ENCODE measurements at places on chromosomes 5 and 9.

- DNase-seq = no peak
Observed at GRCh38 chr5:5772202-5772601, 349.7 kb downstream of the ICE1 start.

DNA sequence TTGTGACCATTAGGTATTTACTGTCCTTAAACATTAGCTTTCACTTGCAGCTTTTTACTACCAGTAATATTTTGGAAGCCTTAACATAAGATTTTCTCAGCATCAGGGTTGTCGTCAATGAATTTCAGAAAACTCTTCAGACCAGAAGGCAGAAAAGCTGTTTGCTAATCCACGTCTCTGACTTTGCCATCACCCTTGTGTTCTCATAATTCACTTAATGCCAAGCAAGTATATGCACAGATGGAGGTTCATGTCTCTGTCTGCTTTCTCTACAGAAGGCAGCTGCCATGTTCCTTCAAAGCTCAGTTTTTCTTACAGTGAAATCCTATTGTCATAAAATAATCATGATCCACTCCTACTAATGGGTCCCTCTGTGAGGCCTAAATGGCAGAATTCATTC, 37.7 kb upstream of the LRRC19 start:
- DNase-seq = no peak

DNA sequence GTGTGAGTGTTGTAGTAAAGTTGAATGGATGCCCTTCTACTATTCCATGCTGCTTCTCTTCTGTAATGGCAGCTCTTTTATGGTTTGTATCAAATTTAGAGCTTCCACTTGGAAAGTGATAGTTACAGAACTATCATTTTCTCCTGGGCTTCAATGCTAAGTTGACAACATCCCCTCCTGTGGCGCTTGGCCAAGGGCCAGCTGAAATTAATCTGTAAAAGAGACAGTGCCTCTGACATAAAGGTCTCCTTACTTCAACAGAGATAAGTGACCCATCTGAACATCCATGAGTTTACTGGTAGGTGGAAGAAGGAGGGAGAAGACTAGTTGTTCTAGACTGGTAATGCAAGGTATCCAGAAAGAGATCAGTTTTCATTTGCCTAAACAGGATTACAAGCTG, 39.7 kb downstream of the CHSY3 start:
- no peak for DNase-seq

DNA sequence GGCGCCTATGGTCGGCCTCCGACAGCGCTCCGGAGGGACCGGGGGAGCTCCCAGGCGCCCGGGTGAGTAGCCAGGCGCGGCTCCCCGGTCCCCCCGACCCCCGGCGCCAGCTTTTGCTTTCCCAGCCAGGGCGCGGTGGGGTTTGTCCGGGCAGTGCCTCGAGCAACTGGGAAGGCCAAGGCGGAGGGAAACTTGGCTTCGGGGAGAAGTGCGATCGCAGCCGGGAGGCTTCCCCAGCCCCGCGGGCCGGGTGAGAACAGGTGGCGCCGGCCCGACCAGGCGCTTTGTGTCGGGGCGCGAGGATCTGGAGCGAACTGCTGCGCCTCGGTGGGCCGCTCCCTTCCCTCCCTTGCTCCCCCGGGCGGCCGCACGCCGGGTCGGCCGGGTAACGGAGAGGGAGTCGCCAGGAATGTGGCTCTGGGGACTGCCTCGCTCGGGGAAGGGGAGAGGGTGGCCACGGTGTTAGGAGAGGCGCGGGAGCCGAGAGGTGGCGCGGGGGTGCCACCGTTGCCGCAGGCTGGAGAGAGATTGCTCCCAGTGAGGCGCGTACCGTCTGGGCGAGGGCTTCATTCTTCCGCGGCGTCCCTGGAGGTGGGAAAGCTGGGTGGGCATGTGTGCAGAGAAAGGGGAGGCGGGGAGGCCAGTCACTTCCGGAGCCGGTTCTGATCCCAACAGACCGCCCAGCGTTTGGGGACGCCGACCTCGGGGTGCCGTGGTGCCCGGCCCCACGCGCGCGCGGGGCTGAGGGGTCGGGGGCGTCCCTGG, 561 bp downstream of the DAPK1 start:
- no peak for DNase-seq

DNA sequence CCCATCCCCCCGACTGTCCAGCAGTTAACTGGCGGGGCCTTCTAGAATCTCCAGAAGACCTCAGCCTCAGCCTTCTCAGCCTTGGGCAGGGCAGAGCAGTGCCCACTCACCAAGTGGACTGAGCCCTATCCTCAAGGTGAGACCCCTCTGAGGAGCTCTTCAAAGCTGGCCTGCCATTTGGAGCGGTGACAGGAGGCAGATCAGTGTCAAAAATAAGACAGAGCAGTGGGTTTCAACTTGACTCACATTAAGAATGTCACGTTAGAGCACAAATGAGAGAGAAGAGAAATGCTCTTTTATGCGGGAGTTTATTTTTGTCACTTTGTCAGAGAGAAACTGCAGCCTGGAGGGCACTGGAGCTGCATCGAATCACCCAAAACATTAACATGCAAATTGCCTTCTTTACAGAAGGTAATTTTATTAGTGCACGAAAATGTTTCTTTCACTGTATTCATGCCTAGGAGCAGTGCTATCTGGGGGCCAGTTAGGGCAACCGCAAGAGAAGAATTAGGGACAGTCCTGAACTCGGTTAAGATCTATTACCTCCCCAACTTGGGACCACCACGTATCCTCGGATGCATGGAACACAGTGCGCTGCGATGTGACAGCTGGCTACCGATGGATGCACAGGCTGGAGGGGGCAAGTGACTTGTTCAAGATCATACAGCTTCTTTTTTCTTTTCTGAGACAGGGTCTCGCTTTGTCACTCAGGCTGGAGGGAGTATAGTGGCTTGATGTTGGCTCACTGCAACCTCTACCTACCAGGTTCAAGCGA, 188.5 kb downstream of the DAB2IP start:
- no peak for DNase-seq

DNA sequence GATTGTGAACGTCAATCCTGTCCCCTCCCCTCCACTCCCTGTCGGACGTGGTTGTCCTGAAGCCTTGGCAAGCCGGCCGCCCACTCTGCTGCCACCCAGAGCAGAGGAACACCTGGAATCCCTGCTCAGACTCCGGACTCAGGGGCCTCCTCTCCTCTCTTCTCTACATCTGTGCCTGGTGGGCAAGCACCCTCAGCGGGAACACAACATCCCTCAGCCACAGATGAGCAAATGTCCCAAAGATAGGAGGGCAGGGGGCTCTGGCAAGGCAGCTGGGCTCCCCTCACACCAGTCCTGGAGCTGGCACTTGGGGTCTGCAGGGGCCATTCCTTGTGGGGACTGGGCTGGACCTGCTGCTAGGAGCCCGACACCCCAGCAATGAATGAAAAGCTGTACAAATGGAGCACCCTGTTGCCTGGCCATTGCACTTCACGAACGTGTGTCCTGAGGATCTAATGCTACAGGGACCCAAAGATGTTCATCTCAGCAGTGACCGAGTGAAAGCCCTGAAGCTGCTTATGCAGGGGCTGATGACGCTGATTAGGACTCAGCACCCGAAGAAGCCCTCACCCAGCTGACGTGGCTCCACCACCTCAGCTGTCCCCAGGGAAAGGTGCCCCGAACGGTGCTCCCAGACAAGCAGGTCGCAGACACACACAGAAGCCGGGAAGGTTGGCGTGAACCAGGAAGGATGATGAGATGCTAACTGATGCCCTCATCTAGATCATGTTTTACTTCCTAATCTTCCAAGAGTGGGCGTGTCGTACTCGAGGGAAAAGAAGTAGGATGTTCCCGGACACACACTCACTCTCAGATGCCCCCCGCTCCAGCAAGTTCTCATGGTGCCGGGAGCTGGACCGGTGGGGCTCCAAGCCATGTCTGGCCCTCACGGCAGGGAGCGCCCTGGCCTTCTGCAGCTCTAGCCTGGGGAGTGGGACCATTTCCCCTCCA, 177.0 kb upstream of the PPP1R26 start:
- no peak for DNase-seq

DNA sequence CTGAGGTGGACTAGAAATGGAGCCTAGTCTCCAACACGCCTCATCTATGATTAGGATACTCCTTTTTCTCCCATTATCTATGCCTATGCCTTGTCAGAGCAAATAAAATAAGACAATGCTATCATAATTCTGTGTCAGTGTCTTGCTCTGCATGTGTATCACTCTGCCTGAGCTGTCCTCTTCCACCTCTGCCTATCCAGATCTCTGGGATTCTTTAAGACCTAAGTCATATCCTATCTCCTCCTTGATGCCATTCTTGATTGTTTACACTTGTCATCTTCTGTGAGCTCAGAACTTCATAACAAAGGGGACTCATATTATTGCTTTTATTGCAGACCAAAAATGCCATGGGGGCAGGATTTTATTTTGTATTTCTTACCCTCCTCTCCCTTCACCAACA, 351.2 kb upstream of the C9orf72 start:
- DNase-seq = no peak

- no peak for DNase-seq
Observed at GRCh38 chr9:136658849-136659535, 3.7 kb upstream of the EGFL7 start.

GRCh38 chr5:5341531-5342292, 80.8 kb upstream of the ICE1 start:
- no peak for DNase-seq

DNA sequence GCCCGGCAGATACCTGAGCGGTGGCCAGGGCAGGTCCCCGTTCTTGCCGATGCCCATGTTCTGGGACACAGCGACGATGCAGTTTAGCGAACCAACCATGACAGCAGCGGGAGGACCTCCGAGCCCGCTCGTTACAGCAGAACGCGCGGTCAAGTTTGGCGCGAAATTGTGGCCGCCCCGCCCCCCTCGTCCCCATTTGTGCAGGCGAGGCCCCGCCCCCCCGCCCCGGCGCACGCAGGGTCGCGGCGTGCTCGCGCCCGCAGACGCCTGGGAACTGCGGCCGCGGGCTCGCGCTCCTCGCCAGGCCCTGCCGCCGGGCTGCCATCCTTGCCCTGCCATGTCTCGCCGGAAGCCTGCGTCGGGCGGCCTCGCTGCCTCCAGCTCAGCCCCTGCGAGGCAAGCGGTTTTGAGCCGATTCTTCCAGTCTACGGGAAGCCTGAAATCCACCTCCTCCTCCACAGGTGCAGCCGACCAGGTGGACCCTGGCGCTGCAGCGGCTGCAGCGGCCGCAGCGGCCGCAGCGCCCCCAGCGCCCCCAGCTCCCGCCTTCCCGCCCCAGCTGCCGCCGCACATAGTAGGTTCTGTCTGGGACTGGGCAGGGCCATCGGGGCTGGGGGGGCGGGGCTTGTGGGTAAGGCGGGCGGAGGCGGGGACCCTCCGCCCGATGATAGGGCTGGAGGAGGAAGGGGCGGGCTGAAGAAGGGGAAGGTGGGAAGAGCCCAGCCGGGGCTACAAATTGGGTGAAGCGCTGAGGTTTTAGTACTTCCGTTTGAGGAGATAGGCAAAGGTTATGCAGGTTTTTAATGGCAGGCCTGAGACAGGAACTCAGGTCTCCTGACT, at the start of the genes DHFR and MSH3:
TSS of gene DHFR (minus strand) at position 593 of the 840 bp plus-strand sequence. CDS start at position 99, 494 bp downstream.
TSS of gene MSH3 (plus strand) at position 262 of the 840 bp plus-strand sequence. CDS start at position 338, 76 bp downstream.
- DNase-seq = peak; percentile 91

DNA sequence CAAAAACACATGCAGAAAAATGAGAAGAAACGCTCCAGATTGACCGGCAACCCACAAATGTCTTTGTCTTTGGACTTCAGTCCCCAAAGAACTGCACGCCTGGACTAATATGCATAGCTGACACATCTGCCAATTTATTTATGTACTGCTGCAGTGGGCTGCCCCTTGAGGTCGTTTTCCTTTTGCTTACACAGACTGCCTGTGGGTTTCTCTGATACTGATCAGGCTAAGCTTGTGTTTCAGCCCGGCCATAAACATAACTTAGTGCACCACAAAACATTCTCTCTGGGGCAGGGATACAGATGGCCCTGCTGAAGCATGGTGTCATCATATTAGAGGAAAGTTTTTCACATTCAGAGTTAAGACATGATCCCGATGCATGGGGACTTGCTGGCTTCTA, 75.4 kb downstream of the NUDT12 start:
- no peak for DNase-seq

- no peak for DNase-seq
Observed at GRCh38 chr5:179759581-179760551, 27.2 kb downstream of the MAML1 start.

DNA sequence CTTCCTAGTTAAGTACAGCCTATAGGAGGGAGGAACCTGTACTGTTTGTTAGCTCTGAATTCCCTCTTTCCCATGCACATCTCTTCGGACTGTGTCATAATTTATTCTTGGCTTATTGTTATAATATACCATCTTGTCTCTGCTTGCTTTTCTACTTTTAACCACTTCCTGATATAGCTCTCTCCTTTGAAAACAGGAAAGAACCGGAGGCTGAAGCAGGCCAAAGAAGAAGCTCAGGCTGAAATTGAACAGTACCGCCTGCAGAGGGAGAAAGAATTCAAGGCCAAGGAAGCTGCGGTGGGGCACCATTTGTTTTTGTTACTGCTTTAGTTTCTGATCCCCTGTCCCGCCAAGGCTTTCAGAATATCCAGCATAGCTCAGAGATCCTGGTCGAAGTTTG, 4.8 kb downstream of the ATP6V1G1 start:
- DNase-seq = peak; percentile 75

DNA sequence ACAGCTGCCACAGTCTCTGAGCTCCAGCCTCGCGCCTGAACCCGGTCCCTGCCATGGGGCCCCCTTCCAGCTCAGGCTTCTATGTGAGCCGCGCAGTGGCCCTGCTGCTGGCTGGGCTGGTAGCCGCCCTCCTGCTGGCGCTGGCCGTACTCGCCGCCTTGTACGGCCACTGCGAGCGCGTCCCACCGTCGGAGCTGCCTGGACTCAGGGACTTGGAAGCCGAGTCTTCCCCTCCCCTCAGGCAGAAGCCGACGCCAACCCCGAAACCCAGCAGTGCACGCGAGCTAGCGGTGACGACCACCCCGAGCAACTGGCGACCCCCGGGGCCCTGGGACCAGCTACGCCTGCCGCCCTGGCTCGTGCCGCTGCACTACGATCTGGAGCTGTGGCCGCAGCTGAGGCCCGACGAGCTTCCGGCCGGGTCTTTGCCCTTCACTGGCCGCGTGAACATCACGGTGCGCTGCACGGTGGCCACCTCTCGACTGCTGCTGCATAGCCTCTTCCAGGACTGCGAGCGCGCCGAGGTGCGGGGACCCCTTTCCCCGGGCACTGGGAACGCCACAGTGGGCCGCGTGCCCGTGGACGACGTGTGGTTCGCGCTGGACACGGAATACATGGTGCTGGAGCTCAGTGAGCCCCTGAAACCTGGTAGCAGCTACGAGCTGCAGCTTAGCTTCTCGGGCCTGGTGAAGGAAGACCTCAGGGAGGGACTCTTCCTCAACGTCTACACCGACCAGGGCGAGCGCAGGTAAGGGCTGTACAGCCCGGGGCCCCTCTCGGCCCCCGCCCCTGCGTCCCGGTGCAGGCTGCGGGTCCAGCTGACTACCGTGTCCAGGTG, 509 bp downstream of the LVRN start:
- no peak for DNase-seq

DNA sequence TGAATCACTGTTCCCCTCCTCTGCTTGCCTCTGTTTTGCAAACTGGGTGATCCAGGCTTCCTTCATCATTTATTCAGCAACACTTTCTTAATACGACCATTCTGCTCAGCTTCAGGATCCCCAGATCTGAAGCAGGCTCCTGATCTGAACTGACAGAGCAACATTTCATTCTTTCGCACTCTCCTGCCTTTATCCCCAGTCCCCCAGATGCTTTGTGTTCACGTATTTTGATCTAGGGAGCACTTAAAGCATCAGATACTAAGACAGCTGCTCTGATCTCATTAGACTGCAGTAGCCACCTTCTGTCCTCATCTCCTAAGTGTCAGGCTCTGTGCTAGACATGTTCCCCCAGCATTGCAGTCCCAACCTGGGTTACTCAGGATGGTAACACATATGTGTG, 158.0 kb downstream of the TRIO start:
- no peak for DNase-seq

Data from activated CD4-positive, alpha-beta memory T cell treated with anti-CD3 and anti-CD28 coated beads, Interleukin-2, amount 10 ng/mL, durations not matched to agents 7 days and 5 days (primary cell).